ENCODE measurements at places on chromosomes 13 and 19. TPM values are rescaled to one million over a fixed set of nuclear protein-coding genes. Genes with fewer than 3 reads are reported as not detected.

- DNase-seq, result no peak
Observed at GRCh38 chr19:23440791-23441190, 45.5 kb upstream of the ZNF91 start.

DNA sequence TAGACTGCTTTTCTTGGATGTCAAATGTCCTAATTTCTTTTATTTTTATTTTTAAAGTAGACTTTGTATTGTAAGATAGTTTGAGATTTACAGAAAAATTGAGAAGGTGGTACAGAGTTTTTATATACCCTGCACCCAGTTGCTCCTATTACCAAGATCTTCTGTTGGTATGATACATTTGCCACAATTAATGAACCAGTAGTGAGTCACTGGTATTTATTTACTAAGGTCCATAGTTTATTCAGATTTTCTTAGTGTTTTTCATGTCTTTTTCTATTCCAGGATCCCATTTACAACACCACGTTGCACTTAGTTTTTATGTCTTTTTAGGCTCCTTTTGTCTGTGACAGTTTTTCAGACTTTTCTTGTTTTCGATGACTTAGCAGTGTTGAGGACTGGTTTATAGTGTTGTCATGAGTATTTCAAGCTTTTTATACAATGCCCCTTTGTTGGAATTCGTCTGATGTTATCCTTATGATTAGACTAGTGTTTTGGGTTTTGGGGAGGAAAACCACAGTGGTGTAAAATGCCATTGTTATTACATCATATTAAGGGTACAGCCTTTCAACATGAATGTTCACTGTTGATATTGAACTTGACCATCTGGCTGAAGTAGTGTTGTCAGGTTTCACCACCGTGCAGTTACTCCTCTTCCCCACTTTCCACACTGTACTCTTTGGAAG, 35.9 kb downstream of the COG3 start:
- no peak for DNase-seq

GRCh38 chr13:24922387-24922744, 158.4 kb downstream of the RNF17 start:
- no peak for DNase-seq

The GSX1 gene
- not detected for total RNA-seq

The MAP4K1 gene
- 8.2 TPM for total RNA-seq

- DNase-seq, result no peak
Observed at GRCh38 chr19:42420055-42420544, 7.1 kb downstream of the LIPE start.

DNA sequence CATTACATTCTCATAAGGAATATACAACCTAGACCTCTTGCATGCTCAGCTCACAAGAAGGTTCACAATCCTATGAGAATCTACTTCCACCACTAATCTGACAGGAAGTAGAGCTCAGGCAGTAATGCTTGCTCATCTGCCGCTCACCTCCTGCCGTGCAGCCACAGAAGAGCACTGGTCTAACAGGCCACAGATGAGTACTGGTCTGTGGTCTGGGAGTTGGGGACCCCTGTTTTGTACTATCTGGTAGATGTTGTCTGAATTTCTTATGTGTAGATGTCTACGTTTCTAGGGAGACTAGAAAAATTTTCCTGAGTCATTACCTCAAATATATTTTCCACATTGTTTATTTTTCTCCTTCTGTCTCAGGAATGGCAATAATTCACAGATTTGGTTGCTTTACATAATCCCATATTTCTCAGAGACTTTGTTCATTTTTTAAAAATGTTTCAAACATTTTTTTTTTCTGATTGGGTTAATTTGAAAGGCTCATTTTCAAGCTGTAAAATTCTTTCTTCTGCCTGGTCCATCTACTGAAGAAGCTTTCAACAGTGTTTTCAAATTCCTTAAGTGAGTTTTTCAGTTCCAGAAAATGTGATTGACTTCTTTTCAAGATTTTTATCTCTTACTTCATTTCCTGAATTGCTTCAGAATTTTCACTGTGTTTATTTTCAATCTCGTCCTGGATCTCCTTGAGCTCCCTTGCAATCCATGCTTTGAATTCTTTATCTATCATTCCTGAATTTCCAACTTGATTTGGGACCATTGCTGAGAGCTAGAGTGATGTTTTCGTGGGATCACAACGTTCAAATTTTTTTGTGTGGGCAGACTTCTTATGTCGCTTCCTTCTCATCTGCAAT, 1322.2 kb downstream of the PCDH9 start:
- DNase-seq, result no peak

- DNase-seq, result no peak
Observed at GRCh38 chr19:5042556-5042955, 73.6 kb downstream of the KDM4B start.

- peak; percentile 59 for DNase-seq
Observed at GRCh38 chr13:39765801-39766463, 110.5 kb downstream of the COG6 start.

DNA sequence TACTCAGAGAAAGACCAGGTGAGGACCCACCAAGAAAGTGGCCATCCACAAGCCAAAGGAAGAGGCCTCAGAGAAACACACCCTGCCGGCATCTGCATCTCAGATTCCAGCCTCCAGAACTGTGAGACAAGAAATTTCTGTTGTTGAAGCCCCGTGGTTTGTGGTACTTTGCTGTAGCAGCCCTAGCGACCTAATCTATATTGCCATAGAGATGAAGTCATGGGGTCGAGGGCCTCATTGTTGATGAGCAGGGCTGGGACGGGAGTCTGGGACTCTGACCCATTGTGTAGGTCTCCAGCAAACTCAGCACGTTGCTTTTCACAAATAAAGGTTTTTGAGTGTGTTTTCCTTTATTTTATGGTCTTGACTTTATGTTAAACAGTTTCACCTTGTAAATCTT, 174.9 kb downstream of the TNFSF13B start:
- no peak for DNase-seq

GRCh38 chr19:14072535-14073260, at the start of gene MISP3:
Gene MISP3 (plus strand): TSS chr19:14072786. CDS start chr19:14073310, 524 bp downstream.
- peak; percentile 51 for DNase-seq

DNA sequence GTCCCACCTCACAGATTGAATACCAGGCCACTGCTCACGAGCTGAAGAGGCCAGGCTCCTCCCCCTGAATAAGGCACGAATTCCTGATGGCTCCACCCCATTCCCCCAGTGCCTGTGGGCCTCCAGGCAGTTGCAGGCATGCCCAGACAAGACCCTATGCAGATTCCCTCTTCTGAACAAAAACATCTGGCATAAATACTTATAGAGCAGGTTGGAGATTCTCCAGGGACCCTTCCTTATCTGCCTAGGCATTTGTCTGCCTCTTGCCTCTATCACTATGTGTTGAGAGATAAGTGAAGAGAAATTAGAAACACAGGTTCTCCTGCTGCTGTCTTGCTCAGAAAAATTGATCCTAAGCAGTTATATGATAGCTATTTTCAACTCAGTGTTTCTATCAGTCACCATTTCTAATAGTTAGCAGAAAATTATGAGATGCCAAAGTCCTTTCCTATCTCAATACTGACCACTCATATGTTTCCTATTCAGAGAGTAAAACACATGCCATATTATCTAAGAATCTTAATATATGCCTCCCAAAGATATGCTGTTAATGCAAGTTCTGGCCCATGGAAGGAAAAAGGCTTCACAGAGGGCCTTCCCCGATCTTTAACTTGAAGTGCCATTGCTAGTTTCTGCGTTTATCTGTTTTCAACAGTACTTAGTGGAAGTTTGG, 364.0 kb downstream of the KCTD12 start:
- DNase-seq, result no peak

The TNNI3 gene
- not detected for total RNA-seq

DNA sequence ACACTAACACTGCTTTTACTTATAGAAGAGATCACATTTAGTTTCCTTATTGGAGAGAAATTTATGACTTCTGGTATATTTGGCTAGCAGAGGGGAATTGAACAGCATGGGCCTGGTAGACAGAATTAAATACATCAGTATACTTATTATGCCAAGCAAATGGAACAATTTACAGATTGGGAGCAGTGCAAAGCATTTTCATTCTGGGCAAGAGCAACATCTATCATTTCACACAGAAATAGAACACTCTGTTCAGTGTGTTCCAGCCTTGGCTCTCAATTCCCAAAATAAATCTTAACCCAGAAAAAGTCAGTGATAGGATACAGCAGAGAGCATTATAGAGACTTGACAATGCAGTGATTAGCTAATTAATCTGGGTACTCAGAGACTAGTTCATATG, 604.0 kb upstream of the SLITRK6 start:
- no peak for DNase-seq

GRCh38 chr19:32872391-32872790, 2.8 kb upstream of the SLC7A9 start:
- DNase-seq, result no peak

DNA sequence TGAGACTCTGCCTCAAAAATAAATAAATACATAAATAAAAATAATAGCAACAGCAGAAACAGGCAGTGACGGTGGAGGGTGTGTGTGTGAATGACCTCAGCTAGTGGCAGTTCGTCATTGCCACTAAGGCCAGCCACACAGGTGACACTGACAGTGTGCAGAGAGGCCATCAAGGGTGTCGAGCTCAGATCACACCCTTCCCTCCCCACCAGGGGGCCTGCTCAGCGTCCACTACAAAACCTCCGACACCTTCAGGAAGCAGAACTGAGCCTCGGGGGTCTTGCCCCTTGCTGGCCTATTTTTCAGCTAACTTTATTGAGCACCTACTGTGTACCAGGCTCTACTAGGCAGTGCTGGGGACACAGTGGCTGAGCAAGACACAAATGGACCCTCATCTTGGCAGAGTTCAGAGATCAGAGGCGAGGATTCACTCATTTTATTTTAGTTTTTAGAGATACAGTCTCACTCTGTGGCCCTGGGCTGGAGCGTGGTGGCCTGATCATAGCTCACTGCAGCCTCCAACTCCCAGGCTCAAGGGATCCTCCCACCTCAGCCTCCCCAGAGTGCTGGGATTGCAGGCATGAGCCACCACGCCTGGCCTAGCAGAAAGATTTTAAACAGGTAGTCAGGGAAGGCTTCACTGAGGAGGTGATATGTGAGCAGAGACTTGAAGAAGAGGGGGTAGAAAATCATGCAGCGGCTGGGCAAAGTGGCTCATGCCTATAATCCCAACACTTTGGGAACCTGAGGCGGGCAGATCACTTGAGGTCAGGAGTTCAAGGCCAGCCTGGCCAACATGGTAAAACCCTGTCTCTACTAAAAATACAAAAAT, 30.3 kb upstream of the SEMA6B start:
- DNase-seq, result no peak

The LILRA2 gene
- total RNA-seq, result 5.8 TPM

- DNase-seq, result no peak
Observed at GRCh38 chr13:74217811-74218210, 83.6 kb upstream of the KLF12 start.

DNA sequence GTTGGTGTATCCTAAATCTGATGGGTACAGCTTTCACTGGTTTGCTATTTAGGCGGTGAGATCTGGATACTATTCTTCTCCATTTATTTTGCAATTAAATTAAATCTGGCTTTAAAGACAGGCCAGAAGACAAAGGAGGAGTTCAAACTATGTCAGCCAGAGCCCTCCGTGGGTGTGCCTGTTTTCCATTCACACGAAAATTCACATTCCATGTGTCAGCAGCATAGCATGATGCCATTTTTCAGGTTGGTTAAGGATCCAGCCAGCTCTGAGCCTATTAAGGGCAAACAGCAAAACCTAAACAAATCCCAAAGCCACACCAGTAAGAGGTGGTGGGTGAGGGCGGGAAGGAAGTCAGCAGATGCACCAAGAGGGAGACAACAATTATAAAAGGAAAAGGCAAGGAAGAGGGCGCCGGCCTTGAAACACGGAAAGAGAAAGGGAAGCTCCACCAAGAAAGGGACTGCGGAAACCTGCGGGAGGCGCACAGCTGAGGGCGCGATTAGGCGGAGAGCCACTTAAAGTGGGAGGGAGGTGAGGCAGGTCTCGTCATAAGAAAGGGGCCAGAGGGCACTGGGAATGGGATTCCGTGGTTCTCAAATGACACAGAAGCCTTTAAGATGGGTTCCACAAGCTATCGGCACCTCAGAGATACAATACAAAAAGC, 43.0 kb downstream of the CARS2 start:
- no peak for DNase-seq

DNA sequence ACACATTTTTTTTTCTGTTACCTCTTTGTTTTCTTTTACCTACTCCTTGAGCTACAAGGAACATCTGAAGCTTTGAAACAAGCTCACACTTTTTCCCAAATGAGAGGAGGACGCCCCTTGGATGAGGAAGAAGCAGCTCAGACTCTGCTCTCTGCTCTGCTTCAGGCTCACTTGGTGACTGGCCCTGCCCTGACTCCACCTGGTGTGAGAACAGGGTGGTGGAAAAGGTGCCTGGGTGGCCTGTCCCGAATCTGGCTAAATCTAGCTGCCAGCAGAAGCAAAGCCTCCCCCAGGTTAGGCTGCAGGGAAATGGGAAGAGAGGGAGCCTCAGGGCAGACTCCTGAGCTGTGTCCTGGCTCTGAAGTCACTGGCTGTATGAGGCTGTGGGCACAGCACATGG, 68.0 kb upstream of the CEACAM8 start:
- DNase-seq, result no peak

GRCh38 chr19:38386971-38387549, 774 bp downstream of the GGN start:
- DNase-seq, result no peak

GRCh38 chr19:17481986-17482385, 11.7 kb downstream of the SLC27A1 start:
- DNase-seq, result no peak

The PSG1 gene
- not detected for total RNA-seq

DNA sequence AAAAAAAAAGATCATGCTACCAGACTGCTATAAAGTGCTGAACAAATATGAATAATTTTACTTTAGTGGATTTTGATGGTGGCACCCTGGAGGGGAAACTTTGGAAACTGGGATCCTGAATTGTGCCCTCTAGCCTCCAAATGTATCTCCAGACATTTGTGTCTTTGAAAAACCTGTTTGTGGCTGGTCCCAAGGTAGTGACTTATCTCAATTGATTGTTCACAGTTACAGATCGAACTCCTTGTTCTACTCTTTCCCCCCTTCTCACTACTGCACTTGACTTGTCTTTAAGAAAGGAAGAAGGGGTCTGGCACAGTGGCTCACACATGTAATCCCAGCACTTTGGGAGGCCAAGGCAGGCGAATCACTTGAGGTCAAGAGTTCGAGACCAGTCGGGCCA, 10.5 kb downstream of the RGL3 start:
- DNase-seq, result no peak

GRCh38 chr19:47719047-47719859, 6.0 kb downstream of the EHD2 start:
- peak; percentile 87 for DNase-seq

The OVOL3 gene
- total RNA-seq, result not detected

DNA sequence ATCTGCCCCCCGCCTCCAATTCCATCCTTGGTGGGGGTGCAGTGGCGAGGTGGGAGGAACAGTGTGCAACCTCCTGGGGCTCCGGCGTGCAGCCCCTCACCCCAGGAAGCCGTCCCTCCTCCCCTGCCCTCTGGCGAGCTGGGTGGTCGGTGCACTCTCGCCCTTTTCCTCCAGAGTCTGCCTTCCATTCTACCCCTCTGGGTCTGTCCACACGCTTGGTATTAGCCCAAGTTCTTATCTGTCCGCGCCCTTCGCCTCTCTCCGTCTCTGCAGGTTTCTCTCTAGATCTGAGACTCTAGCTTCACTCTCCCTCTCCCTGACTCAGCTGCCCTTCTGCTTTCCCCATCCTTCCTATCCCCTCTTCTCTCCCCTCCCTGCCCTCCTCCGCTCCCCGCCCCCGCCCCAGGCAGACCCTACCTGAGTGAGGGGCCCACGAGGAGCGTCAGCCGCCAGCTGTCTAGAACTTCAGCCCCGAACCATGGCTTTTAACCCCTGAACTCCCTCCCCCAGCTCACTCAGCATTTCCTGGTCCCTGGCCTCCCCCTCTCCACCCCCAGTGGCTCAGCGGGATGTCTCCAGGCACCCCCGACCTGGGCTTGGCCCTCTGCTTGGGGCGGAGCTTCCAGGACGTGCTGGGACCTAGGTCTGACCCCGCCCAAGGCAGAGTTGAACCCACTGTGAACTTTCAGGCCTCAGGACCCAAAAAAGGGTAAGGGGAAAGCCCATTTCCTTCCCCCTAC, 499 bp upstream of the KLK13 start:
- no peak for DNase-seq

All from mucosa of gallbladder (tissue), 1 donor.